Endothelial cell of coronary artery (primary cell): ENCODE measurements at places on chromosomes 1 and 21. TPM values are rescaled to one million over a fixed set of nuclear protein-coding genes. Genes with fewer than 3 reads are reported as not detected.

GPR89B gene
- 15.6 and 20.9 TPM in 2 replicates for total RNA-seq

RWDD3 gene
- 14.0 and 16.7 TPM in 2 replicates for total RNA-seq

AGBL4 gene
- total RNA-seq: not detected in 2 replicates

TMEM50B gene
- total RNA-seq: 16.7 and 22.4 TPM in 2 replicates

AQP10 gene
- total RNA-seq: not detected in 2 replicates

FAM72B gene
- total RNA-seq: 1.8 and 3.6 TPM in 2 replicates

RGS4 gene
- total RNA-seq: 281 and 578 TPM in 2 replicates

S100A7 gene
- not detected in 2 replicates for total RNA-seq

CSF3R gene
- total RNA-seq: not detected in 2 replicates

CLCA4 gene
- not detected in 2 replicates for total RNA-seq

RRP1 gene
- total RNA-seq: 18.4 and 22.7 TPM in 2 replicates

FMO3 gene
- 0.28 TPM in 1 of 2 replicates, not detected in the other for total RNA-seq

C2CD4D gene
- not detected in 2 replicates for total RNA-seq

PTAFR gene
- 0.09 and 0.18 TPM in 2 replicates for total RNA-seq

SPRR2B gene
- total RNA-seq: not detected in 2 replicates

S100A2 gene
- total RNA-seq: 1.9 and 3.8 TPM in 2 replicates

CCDC17 gene
- 0.54 and 1.1 TPM in 2 replicates for total RNA-seq

OR2G6 gene
- not detected in 2 replicates for total RNA-seq

ZNF683 gene
- not detected in 2 replicates for total RNA-seq

FCRLA gene
- total RNA-seq: 0.19 TPM in 1 of 2 replicates, not detected in the other

DARS2 gene
- total RNA-seq: 15.0 and 17.1 TPM in 2 replicates

IL10 gene
- not detected in 2 replicates for total RNA-seq

HOOK1 gene
- under 0.01 TPM in 1 of 2 replicates, not detected in the other for total RNA-seq
